ENCODE measurements at places on chromosomes 12 and 14. TPM values are rescaled to one million over a fixed set of nuclear protein-coding genes. Genes with fewer than 3 reads are reported as not detected.

The FLRT2 gene
- total RNA-seq = not detected

The FAM90A1 gene
- 0.15 TPM for total RNA-seq

The AGAP2 gene
- total RNA-seq = 66.7 TPM

The NRL gene
- total RNA-seq = 2.1 TPM

The REP15 gene
- not detected for total RNA-seq

The CACNA2D4 gene
- total RNA-seq = 10.1 TPM

The TSPAN9 gene
- 1.0 TPM for total RNA-seq

The HPD gene
- not detected for total RNA-seq

The RNF34 gene
- total RNA-seq = 81.7 TPM

The LRRIQ1 gene
- total RNA-seq = not detected

The BEGAIN gene
- 1.8 TPM for total RNA-seq

The PTGDR gene
- total RNA-seq = 2.6 TPM

The C12orf54 gene
- not detected for total RNA-seq

The DPPA3 gene
- not detected for total RNA-seq

The PRB2 gene
- total RNA-seq = not detected

The ATF1 gene
- 52.8 TPM for total RNA-seq

DNA sequence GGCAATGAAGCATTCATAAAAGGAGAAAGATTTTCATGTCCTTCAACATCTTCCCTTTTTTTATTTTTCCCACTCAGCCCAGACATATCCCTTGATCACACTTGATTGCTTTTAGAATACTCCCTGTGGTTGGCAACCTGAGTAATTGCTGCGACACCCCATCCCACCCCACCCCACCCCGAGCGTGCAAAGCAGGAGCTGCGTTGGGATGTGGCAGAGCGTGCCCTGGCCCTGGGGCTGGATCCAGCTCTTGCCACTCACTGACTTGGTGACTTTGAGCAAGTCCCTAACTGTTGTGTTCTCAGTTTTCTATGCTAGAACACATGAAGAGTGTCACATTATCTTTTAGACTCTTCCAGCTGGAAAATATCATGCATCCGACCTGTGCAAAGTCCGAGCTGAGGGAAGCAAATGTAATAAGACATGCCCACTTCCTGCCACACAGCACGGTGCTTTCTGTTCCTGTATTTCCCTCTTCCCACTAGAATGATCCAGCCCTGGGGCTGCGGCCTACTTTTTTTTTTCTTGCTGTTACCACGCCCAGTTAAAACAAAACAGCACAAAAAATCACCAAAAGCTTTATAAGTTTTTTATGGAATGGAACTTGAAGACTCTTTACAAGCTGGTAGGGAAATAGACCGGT, 4.0 kb downstream of the ASCL4 start:
- DNase-seq = no peak

GRCh38 chr14:72961579-72962335, 35.5 kb downstream of the DCAF4 start:
- no peak for DNase-seq

- DNase-seq = no peak
These were observed 27.9 kb upstream of the HECTD1 start for GRCh38 chr14:31235462-31235861.

GRCh38 chr12:15278816-15279658, 43.3 kb upstream of the PTPRO start:
- no peak for DNase-seq

- no peak for DNase-seq
These were observed 174.4 kb downstream of the MON2 start for GRCh38 chr12:62640910-62641448.

DNA sequence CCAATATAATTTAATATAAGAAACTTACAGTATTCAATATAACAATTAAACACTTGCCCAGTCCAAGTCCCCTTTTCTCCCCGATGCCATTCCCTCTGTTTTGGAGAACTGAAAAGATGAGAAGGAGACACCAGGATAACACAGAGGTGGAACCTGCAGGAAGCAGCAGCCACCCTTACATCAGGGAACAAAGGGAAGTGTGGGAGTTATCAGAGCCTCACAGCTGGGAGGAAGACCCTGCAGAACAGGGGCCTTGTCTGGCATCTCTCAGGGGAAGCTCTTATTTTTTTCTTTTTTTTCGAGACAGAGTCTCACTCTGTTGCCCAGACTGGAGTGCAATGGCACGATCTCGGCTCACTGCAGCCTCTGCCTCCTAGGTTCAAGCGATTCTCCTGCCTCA, 52.6 kb downstream of the CALM1 start:
- no peak for DNase-seq

DNA sequence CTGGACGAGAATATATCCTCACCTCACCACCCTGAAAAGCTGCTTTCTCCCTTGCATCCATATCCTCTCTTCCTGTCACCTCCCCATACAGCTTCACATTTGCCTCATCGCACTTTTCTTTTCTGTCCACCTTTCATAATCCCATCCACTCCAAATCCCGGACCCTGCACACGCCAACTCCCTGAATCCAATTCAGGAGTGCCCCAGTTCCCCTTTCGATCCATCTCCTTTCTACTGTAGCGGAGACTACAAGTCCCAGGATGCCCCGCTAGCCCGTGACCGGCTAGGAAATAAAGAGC, 2.5 kb downstream of the TMEM253 start:
- DNase-seq = no peak

DNA sequence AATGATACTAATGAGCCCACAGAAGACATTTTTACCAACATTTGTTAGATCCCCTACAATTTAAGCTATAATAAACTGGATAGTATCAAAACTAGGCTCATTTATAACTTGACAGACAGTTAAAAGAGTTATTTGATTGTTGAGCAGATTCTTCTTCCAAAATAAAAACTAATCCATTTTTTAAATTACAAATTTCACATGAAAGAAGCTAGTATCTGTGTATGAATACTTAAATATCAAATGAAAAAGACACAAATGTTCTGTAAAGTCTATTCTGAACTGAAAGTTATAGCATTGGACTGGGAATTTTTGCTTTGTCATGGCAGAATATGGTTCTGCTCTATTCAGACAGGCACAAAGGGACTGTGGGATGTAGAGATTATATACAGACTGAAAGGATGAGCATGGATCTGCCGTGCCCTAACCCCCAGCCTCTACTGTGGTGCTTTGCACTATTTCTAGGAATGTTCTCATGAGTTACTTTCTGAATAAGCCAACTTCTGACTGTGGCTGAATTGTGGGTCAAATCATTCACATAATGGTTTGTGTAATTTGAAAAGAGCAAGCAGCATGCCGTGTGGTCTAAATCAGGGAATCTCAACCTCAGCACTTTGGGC, 352.7 kb downstream of the KCNH5 start:
- no peak for DNase-seq

DNA sequence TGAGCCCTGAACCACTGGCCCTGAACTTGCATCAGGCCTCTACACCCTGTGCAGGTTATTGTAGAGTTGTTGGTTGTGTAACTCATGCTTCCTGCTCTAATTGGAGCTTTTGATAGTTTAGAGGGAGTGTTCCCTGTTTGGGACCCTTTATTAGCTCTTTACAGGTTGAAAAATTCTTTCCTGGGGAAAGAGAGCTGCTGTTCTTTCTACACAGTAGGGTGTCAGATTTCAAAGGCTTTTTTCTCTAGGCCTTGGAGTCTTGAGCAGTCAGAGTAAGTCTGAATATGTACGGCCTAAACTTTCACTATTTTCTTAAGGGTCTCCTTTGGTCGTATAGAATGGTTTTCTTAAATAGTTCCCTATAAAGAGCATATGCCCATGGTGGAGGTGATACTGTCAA, 60.8 kb upstream of the NEDD1 start:
- no peak for DNase-seq

- no peak for DNase-seq
These were observed 7.9 kb upstream of the HCAR1 start for GRCh38 chr12:122738571-122738970.

- DNase-seq = no peak
These were observed 339.3 kb upstream of the SFSWAP start for GRCh38 chr12:131371401-131372170.

- peak; percentile 42 for DNase-seq
These were observed 35.7 kb upstream of the TMEM263 start for GRCh38 chr12:106919910-106920544.

GRCh38 chr12:104555648-104556047, 98.9 kb downstream of the CHST11 start:
- no peak for DNase-seq

DNA sequence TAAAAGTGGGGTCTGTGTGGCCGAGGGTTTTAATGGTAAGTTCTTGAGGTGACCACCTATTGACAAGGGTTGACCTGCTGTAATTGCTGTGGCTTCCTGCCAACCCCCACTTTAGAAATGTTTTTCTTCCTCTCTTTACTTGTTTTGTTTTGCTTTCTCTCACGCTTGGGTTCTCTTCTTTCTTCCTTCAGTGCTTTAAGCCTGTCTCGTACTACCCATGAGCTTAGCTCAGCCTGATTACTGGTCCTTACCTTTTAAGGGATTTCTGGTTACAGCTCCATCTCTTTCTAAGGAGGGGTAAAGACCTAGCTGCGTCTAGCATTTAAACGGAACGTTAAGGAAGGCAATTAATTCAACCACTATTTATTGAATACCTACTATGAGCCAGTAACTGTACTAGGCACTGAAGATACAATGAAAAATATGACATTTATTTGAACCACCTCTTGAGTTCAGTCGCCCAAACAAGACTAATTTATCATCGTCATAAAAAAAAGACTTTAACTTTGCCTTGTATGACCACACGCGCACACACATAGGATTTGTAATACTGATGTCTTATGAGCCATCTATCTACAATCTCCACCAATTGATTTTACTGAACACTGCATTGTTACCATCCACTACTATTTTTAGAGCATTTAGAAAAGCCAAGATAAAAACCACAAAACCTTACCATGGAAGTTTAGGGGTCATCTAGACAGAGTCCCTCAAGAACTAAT, 888 bp upstream of the PPP1R12A start:
- DNase-seq = no peak

DNA sequence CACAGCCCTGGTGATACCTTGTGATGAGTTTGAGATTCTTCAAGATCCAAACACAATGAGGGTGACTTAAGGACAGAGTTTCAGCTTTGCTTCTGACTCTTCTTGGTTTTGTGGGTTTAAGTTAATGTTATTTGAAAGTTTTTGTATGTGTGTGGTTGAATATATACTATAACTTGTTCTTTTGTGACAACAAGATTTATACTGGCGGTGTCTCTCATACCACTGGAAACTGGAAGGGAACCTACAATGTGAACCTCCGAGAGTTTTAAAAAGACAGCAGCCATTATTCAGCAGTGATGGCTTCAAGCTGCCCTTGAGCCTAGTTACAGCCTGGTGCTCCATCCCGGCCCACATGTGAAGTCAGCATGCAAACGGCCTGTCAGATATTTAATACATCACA, 87.9 kb upstream of the IGF1 start:
- no peak for DNase-seq

GRCh38 chr12:50387972-50388478, 8.4 kb downstream of the FAM186A start:
- DNase-seq = no peak

GRCh38 chr12:84874125-84874824, 38.3 kb downstream of the SLC6A15 start:
- DNase-seq = peak; percentile 2

DNA sequence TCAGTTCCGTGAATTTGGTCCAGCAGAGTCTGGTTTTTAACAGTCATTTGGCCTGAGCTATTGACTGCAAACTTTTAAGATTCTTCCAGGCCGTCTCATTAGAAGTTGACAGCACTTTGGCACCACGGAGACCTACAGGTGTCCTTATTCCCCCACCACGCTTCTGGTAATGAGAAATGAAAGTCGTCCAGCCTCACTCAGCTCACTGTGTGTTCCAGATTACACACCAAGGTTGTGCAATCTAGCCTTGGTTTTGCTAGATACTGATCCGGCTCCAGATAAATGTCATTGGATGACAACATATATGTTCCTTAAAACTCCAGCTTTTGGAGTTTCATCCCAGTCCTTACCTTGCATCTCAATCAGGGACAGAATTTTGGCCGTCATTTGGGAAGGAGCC, 210.4 kb downstream of the CHST11 start:
- no peak for DNase-seq

DNA sequence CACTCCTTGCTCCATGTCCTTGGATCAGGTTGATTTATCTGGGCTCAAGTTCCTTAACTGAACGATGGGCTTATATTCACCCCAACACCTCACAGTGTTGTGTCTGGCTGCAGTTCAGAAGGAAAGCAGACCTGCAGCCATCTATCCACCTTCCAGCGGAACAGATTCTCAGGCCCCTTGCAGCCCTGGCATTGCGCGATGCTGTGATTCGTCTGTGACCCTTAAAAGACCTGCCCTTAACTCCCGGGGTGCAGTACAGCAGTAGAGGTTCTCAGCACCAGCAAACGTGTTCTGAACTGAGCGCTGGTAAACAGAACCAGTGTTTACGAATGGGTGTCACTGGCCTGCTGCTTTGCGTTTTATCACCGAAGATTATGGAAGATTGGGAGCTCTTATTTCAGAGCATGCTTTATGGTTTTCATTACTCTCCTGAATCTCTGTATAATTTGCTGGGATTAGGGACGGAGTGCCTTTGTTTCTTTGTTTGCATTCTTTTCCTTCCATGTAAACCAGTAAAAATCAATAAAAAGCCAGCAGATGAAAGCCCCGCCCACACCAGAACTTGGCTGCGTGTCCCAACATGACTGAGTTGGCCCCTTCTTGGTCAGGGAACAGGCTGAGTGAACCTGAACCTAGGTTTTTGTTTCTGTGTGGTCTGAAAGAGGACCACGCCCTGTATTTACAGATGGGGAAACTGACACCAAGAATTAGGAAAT, 286.7 kb upstream of the CRY1 start:
- no peak for DNase-seq

GRCh38 chr14:67999290-67999689, 179.7 kb downstream of the RAD51B start:
- no peak for DNase-seq

- DNase-seq = no peak
These were observed 22.8 kb downstream of the JDP2 start for GRCh38 chr14:75450381-75451276.

DNA sequence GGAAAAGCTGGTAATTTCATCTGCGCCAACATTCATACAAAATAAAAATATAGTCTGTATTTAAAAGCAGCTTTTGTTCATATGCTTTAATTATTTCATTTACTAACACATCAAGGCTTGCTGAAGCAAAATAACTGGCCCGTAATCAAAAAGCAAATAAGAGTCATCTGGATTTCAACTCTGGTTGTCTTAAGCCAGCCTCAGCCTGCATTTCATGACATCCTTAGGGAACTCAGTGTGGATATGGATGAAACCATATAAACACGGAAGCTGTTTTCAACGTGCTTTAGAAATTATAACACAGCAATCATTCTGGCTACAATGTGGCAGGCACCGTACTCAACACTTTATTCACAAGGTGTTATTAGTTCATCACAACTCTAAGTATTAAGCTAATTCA, 852 bp downstream of the COX16 start:
- DNase-seq = no peak

- DNase-seq = no peak
These were observed 15.8 kb downstream of the PEBP1 start for GRCh38 chr12:118151755-118152154.

GRCh38 chr12:84124211-84124610, 788.4 kb downstream of the SLC6A15 start:
- DNase-seq = no peak

All from naive thymus-derived CD4-positive, alpha-beta T cell (primary cell).